ENCODE measurements at places on chromosomes 6 and 20. TPM values are rescaled to one million over a fixed set of nuclear protein-coding genes. Genes with fewer than 3 reads are reported as not detected.

Gene ID4
- not detected for total RNA-seq

Gene PNLDC1
- not detected for total RNA-seq

GRCh38 chr20:36873498-36874189 lies 2.3 kb upstream of the TLDC2 start:
- no peaks in the 10 kb centered on the region for H3K27me3 ChIP-seq
- no peaks in the 10 kb centered on the region for H3K36me3 ChIP-seq
- no peak overlapping the region for H3K27ac ChIP-seq
- no peak for DNase-seq

GRCh38 chr20:675453-676314 lies at the start of gene SCRT2:
Gene SCRT2 (minus strand): TSS chr20:675802. CDS start chr20:675601, 201 bp downstream.
- no peak within 1 kb of the TSS for H3K4me3 ChIP-seq
- DNase-seq: peak; percentile 71
- no peaks in the 10 kb centered on the region for H3K36me3 ChIP-seq
- peaks cover 71% of the 10 kb centered on the region for H3K27me3 ChIP-seq

DNA sequence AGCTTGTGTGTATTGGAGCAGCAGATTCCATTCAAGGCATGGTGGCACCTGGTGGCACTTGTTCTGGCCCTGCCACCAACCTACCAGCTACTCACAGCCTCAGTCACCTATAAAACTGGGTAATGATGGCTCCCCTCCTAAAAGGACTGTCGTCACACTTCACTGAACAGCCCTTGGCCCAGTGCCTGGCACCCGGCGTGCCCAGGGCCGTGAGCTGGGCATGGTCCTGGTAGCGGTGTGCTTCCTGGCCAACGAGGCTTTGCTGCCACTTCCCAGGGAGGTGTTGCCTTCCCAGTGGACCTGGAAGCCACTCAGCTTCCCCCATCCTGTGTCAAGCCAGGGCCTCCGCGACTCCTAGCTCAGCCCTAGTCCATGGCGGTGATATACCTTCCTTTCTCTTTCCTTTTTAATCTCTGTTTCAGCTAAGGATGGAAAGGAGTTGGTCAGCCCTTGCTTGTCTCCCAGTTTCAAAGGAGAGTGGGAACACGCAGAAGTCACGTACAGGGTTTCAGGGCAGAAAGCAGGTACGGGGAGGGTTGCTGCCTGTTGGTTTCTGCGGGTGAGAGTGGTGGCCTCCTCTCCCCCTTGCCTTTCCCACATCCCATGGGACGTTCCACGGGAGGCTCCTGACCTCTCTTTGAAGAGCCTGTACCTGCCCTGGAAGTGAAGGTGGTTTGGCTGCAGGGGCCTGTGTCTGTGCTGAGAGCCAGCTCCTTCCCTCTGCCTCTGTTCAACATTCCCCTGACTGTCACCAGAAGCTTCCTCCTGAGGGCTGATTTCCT lies 25.5 kb downstream of the ENTPD6 start:
- H3K4me1 ChIP-seq: peaks cover 5% of the 10 kb centered on the region
- H3K36me3 ChIP-seq: peaks cover 7% of the 10 kb centered on the region
- no peaks in the 10 kb centered on the region for H3K27me3 ChIP-seq

Measured in activated naive CD4-positive, alpha-beta T cell treated with anti-CD3 and anti-CD28 coated beads for 36 hours (primary cell).